ENCODE measurements at places on chromosomes 12 and 14.

DNA sequence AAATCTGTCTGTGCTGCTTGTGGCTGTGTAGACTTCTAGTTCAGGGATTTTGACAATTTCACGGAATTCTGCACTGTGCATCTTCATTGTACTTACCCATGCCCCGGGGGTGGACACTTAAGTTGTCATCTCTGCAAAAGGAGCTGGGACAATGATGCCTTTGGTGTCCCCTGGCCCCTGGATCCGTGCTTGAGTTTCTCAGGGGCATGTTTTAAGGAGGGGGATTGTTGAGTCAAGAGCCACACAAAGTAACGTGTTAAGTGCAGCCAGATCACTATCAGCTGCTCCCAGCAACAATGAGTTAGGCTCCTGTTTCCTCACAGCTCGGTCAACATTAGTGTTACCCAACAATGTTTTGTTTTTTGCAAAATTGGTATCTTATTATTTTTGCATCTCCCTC lies 305.0 kb upstream of the DIO3 start:
- DNase-seq, result no peak

GRCh38 chr12:123063535-123063934 lies 83.1 kb downstream of the ARL6IP4 start:
- no peak for DNase-seq

GRCh38 chr12:129184127-129184928 lies 331.1 kb downstream of the GLT1D1 start:
- DNase-seq, result no peak

GRCh38 chr12:43112101-43112920 lies 439.7 kb downstream of the ADAMTS20 start:
- no peak for DNase-seq

GRCh38 chr12:118271183-118271582 lies 101.5 kb downstream of the TAOK3 start:
- DNase-seq, result peak; percentile 49

DNA sequence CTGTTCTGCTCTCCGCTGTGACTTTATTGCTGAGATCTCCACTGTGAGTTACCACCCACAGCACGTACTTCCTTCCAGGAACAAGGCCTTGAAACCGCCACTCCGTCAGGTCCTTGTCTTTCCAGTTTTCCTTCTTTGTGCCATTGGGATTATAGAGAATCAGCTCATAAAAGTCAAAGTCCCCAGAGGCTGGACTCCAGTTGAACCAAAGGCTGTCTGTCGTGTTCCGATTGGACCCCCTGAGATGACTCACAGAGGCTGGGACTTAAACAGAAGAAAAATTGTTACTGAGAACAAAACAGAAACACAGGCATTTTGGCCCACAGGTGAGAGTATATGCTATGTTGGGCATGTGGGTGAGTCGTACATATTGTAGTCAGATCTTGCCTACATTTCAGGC lies 76.6 kb downstream of the PTPRB start:
- no peak for DNase-seq

GRCh38 chr12:67388331-67389138 lies 119.4 kb downstream of the CAND1 start:
- peak; percentile 15 for DNase-seq

- DNase-seq, result no peak
Observed at GRCh38 chr14:33686218-33686617, 264.7 kb downstream of the EGLN3 start.

- DNase-seq, result no peak
Observed at GRCh38 chr14:42378880-42379279, 772.2 kb downstream of the LRFN5 start.

GRCh38 chr12:73514672-73515071 lies 1023.0 kb upstream of the ATXN7L3B start:
- peak; percentile 61 for DNase-seq
